ENCODE measurements at places on chromosomes 2 and 18.

DNA sequence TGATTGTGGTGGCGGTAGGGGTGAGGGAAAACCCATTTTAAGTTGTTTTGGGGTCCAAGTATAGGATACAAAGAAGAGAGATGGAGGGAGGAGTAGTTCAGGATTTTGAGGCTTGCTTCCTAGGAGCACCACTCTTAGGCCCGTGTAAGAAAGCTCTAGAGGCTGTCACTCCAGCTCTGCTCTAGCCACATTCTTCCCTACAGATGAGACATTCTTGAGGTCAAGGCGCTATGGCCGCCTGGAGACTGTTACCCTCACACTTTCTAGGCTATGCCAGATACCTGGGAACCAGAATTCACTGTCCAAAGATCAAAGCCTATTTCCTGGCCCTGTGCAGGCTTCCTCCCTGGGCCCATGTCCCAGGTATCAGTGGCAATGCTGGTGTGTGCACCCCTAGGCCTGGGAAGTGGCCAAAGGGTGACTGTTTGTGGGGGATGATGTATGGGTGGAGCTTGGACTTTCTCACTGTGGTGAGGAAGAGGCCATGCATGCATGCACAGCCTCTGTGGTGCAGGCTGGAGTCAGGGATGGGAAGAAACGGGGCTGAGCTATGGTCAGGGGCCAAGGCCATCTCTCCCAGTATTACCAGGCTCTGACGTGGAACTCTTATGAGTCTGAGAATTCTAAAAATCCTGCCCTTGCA lies 7.0 kb upstream of the TTL start:
- DNase-seq = no peak

GRCh38 chr2:189599245-189599644 lies 18.7 kb upstream of the SLC40A1 start:
- DNase-seq = no peak

- no peak for DNase-seq
Observed at GRCh38 chr2:60453301-60453700, 100.2 kb downstream of the BCL11A start.

GRCh38 chr2:105237045-105237765 lies 4.3 kb upstream of the GPR45 start:
- DNase-seq = no peak

GRCh38 chr2:234249873-234250272 lies 199.4 kb downstream of the SPP2 start:
- peak; percentile 74 for DNase-seq

- no peak for DNase-seq
Observed at GRCh38 chr2:172244419-172245130, 141.9 kb upstream of the DLX2 start.

- DNase-seq = no peak
Observed at GRCh38 chr2:204104811-204105210, 168.2 kb downstream of the ICOS start.

DNA sequence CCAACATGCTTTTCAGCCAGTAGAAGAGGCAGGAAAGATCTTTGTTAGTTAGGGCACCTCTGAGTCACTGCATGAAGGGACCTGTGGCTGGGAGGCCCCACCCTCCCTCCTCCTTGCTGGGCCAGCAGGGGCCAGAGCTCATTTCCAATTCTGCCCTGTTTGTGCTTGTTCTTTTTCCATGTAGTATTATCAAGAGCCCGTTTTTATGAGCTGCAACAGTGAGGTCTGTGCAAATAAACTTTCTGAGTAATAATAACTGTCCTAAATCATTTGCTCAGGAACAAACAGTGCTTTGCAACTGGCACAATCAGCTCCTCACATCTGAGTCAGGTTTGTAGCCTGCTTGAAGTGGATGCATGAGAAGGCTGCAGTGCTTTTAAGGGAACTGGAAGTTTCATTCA lies 128.0 kb downstream of the ARL4C start:
- no peak for DNase-seq

- DNase-seq = no peak
Observed at GRCh38 chr2:239544918-239545465, 144.2 kb upstream of the HDAC4 start.

DNA sequence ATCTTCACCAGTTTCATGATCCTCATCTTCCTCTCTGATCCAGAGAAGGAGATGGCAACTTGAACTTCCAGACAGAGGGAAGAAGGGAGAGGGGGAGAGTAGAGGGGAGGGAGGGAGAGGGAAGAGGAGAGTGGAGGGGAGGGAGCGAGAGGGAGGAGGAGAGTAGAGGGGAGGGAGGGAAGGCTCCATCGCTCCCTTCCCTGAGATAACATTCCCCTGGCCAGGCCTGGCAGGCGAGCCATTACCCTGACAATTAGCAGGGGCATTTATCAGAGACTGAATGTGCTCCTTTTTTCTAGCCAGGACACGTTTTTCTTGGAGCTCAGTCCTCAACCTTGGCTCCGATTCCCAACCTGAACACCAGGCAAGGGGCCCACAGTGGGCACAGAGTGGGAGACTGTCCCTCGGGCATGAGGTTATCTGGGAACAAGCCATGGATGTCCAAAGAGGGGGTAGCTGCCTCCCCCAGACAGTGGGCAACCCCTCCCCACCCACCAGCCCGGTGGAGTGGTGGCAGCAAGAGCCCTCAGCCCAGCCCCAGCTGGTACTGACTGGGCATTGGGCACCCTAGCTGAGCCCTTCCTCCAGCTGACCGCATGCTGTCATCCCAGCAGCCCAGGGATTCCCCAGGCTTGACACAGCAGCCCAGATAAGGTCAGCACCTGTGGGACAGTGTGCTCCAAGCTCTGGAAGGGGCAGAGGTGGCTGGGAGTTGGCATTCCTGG lies 81.8 kb downstream of the TNS1 start:
- DNase-seq = no peak

GRCh38 chr18:28189400-28190239 lies 12.7 kb upstream of the CDH2 start:
- DNase-seq = no peak

- no peak for DNase-seq
Observed at GRCh38 chr2:218259099-218259961, 1.5 kb upstream of the GPBAR1 start.

All from HS-5 (cell line).